ENCODE measurements at places on chromosomes 6 and 20. TPM values are rescaled to one million over a fixed set of nuclear protein-coding genes. Genes with fewer than 3 reads are reported as not detected.

DNA sequence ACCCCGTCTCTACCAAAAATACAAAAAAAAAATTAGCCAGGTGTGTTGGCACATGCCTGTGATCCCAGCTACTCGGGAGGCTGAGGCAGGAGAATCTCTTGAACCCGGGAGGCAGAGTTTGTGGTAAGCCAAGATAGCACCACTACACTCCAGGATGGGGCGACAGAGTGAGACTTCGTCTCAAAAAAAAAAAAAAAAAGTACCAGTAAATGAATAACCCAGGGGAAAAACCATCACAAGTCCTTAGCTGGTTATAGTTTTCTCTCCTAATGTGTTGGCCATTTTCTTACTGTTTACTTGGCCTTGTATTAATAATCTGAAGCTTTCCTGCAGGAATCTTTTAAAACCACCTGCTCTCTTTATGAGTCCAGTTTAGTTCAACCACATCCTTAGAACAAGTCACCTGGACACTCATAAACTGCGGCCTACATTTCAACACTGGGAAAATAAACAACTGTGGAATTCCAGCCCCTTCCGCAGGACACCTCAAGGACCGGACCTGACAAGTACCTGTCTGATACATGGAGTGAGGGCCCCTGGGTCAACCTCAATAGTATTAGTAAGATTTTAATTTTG is 102.6 kb downstream of the ATP9A start:
- H3K27me3 ChIP-seq = no peaks in the 10 kb centered on the region
- H3K4me1 ChIP-seq = no peaks in the 10 kb centered on the region
- DNase-seq = no peak
- no peak overlapping the region for H3K4me3 ChIP-seq

GRCh38 chr6:111685526-111685925 is 79.8 kb upstream of the TRAF3IP2 start:
- H3K4me3 ChIP-seq = no peak overlapping the region
- no peaks in the 10 kb centered on the region for H3K36me3 ChIP-seq
- no peaks in the 10 kb centered on the region for H3K27me3 ChIP-seq
- no peaks in the 10 kb centered on the region for H3K4me1 ChIP-seq
- peak overlapping the region; percentile 68 for H3K27ac ChIP-seq

- no peaks in the 10 kb centered on the region for H3K4me1 ChIP-seq
- H3K36me3 ChIP-seq = no peaks in the 10 kb centered on the region
- DNase-seq = no peak
Measured at GRCh38 chr6:152380351-152380767, 256.8 kb downstream of the SYNE1 start.

The HRH3 gene
- not detected for total RNA-seq

- H3K4me1 ChIP-seq = peaks cover 7% of the 10 kb centered on the region
- peak; percentile 57 for DNase-seq
- no peaks in the 10 kb centered on the region for H3K36me3 ChIP-seq
- peak within 1 kb of the TSS; percentile 50 for H3K4me3 ChIP-seq
Measured at GRCh38 chr20:19212469-19212815, at the start of gene SLC24A3. Gene SLC24A3 (plus strand): TSS chr20:19212642.

The EYS gene
- 1.3 TPM for total RNA-seq

- H3K36me3 ChIP-seq = no peaks in the 10 kb centered on the region
- no peaks in the 10 kb centered on the region for H3K27me3 ChIP-seq
- no peak overlapping the region for H3K4me3 ChIP-seq
- H3K4me1 ChIP-seq = no peaks in the 10 kb centered on the region
Measured at GRCh38 chr20:53907968-53908751, 162.2 kb downstream of the BCAS1 start.

- no peak overlapping the region for H3K4me3 ChIP-seq
- DNase-seq = no peak
- H3K27ac ChIP-seq = peak overlapping the region; percentile 95
- H3K36me3 ChIP-seq = no peaks in the 10 kb centered on the region
- H3K27me3 ChIP-seq = no peaks in the 10 kb centered on the region
Measured at GRCh38 chr6:36592221-36592655, 1.9 kb upstream of the SRSF3 start.

DNA sequence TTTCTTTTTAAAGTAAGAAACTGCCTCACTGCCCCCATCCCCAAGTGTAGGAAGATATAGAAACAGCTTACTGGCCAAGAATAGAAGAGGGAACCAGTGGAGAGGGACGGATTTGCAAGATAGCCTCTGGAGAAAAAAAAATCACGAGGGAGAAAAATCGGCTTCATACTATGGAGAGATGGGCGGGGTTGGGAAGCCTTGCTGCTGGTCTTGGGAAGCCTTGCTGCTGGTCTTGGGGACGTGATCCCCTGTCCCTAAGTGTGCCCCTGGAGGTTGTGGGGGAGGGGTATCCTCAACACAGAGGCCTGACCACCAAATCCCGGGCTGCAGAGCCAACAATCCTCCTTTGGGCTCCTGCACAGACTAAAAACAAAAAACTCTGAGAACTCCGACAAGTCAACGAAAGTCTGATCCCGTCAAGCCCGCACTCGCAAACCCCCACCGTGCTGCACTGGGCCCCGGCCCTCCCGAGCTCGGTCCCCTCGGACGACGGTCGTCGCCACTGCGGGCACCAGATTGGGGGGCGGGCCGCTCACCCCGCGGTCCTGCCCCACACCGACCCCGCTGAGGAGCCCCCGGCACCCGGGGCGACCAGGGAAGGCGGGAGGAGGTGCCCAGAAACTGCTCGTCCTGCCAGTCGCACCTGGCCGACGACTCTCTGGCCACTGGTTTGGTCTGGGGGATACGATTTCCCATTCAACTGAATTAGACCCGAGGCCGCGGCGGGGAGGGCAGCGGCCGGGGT is 750 bp downstream of the MAP7 start:
- peak overlapping the region; percentile 69 for H3K4me3 ChIP-seq
- peak; percentile 18 for DNase-seq
- H3K27ac ChIP-seq = no peak overlapping the region
- H3K27me3 ChIP-seq = peaks cover 5% of the 10 kb centered on the region

DNA sequence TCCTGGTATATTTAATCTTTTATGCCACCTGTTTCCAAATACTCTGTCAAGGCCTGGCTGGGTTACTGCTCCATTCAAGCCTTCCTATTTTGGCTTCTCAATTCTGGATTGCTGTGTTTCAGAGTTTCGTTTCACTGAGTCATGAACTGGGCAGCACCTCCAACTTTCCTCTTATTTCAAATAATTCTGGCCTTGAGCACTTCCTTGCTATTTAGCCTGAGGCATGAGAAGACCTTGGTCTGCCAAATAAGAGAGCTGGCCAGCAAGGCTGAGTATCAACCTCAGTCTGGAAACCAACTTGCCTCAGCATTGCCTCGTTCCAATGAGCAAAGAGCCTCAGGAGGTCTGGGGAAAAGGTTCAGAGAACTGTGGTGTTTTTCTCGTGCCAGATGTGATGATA is 66.6 kb downstream of the TNFAIP3 start:
- H3K27me3 ChIP-seq = no peaks in the 10 kb centered on the region
- H3K4me1 ChIP-seq = no peaks in the 10 kb centered on the region
- no peaks in the 10 kb centered on the region for H3K36me3 ChIP-seq
- DNase-seq = no peak
- no peak overlapping the region for H3K4me3 ChIP-seq

The SNAP25 gene
- 5.3 TPM for total RNA-seq

The CENPW gene
- total RNA-seq = 13.4 TPM

DNA sequence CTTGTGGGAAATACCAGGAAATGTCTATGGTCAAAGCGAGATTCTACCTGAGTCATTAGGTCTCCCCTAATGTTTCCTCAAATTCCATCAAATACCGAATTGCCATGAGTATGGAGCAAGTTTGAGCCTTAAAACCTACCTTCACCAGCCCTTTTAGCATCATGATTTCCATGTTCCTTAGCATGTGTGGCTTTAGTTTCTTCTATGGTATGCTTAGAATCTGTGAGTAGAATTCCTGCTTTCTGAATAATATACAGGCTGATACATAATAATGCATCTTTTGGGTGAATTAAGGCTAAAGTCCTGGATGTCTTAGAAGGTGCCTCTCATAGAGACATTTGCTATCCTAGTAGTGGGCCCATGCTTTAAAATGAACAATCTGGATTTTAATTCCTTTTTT is 32.0 kb downstream of the TSPYL4 start:
- H3K27ac ChIP-seq = no peak overlapping the region
- H3K36me3 ChIP-seq = no peaks in the 10 kb centered on the region
- no peaks in the 10 kb centered on the region for H3K4me1 ChIP-seq

- no peak overlapping the region for H3K4me3 ChIP-seq
- no peaks in the 10 kb centered on the region for H3K36me3 ChIP-seq
- H3K27ac ChIP-seq = no peak overlapping the region
Measured at GRCh38 chr20:59047938-59048680, 5.5 kb upstream of the PRELID3B start.

DNA sequence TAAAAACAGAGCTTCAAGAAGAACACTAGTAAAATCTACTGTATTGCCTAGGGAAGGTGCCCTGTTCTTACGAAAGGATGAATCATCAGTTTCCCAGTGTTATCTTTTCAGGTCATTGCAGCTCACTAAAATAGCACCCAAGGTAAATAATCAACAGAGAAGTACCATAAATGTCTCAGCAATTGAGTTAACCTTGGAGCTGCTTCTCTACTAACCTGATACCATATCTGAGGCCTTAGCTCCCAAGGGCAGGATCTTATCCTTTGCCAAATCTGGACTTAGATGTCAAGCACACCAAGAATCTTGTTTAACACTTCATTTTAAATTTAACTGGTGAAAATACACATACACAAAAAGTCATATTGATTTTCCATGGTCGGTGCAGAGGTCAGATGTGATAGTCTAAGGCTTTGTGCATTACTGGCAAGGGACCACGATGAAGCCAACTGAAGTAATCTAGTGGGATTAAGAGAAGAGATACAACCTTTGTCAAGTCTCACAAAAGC is 81.5 kb downstream of the EDN1 start:
- H3K4me1 ChIP-seq = no peaks in the 10 kb centered on the region
- no peak overlapping the region for H3K27ac ChIP-seq
- no peak overlapping the region for H3K4me3 ChIP-seq
- no peaks in the 10 kb centered on the region for H3K27me3 ChIP-seq
- no peak for DNase-seq

DNA sequence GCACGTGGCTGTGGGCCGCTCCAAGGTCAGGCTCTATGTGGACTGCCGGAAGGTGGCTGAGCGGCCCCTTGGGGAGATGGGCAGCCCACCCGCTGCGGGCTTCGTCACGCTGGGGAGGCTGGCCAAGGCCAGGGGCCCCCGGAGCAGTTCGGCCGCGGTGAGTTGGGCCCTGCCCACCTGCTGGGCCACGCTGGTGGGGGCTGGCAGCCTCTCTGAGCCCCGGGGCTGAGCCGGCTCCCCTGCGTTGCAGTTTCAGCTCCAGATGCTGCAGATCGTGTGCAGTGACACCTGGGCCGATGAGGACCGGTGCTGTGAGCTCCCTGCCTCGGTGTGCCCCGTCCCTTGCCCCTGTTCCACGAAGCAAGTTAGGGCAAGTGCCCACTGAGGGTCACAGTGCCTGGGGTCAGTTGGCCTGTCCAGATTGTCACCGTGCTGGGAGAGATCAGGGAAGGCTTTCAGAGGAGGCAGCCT is 27.1 kb downstream of the COL20A1 start:
- DNase-seq = no peak
- no peaks in the 10 kb centered on the region for H3K4me1 ChIP-seq
- H3K27me3 ChIP-seq = no peaks in the 10 kb centered on the region
- H3K36me3 ChIP-seq = no peaks in the 10 kb centered on the region
- no peak overlapping the region for H3K4me3 ChIP-seq
- no peak overlapping the region for H3K27ac ChIP-seq

The SRSF12 gene
- total RNA-seq = 2.8 TPM

DNA sequence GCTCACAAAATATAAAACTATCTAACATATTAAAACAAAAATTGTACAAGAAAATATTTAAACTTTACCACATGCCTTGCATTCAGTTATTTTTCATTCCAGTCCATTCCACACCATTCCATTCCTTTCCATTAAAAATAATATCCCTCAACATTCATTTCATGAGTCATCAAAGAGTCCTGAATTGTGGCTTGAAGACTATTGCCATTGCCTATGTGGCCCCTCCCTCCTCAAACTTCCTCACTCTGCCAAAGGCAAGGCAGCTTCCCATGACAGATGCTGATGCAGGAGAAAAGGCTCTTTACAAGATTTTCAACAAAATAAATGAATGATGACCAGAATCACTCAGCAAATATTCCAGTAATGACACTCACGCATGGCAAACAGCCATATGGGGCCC is 31.7 kb downstream of the IL20RA start:
- no peaks in the 10 kb centered on the region for H3K4me1 ChIP-seq
- H3K27me3 ChIP-seq = no peaks in the 10 kb centered on the region
- H3K4me3 ChIP-seq = no peak overlapping the region
- H3K36me3 ChIP-seq = no peaks in the 10 kb centered on the region

GRCh38 chr6:30840935-30841643 is 43.2 kb upstream of the DDR1 start:
- H3K27ac ChIP-seq = peak overlapping the region; percentile 54
- H3K4me1 ChIP-seq = peaks cover 9% of the 10 kb centered on the region
- no peak for DNase-seq
- H3K4me3 ChIP-seq = no peak overlapping the region

- H3K4me3 ChIP-seq = no peak overlapping the region
- H3K36me3 ChIP-seq = no peaks in the 10 kb centered on the region
- H3K4me1 ChIP-seq = no peaks in the 10 kb centered on the region
- peak; percentile 19 for DNase-seq
Measured at GRCh38 chr6:18501663-18502013, 114.5 kb downstream of the RNF144B start.

GRCh38 chr6:26307850-26308249 is 57.1 kb upstream of the BTN3A2 start:
- H3K27ac ChIP-seq = no peak overlapping the region
- H3K4me1 ChIP-seq = no peaks in the 10 kb centered on the region
- no peaks in the 10 kb centered on the region for H3K36me3 ChIP-seq

- H3K4me3 ChIP-seq = no peak overlapping the region
- H3K36me3 ChIP-seq = no peaks in the 10 kb centered on the region
- no peak for DNase-seq
- H3K27me3 ChIP-seq = no peaks in the 10 kb centered on the region
- H3K27ac ChIP-seq = no peak overlapping the region
- no peaks in the 10 kb centered on the region for H3K4me1 ChIP-seq
Measured at GRCh38 chr20:7003598-7003997, 236.1 kb downstream of the BMP2 start.

DNA sequence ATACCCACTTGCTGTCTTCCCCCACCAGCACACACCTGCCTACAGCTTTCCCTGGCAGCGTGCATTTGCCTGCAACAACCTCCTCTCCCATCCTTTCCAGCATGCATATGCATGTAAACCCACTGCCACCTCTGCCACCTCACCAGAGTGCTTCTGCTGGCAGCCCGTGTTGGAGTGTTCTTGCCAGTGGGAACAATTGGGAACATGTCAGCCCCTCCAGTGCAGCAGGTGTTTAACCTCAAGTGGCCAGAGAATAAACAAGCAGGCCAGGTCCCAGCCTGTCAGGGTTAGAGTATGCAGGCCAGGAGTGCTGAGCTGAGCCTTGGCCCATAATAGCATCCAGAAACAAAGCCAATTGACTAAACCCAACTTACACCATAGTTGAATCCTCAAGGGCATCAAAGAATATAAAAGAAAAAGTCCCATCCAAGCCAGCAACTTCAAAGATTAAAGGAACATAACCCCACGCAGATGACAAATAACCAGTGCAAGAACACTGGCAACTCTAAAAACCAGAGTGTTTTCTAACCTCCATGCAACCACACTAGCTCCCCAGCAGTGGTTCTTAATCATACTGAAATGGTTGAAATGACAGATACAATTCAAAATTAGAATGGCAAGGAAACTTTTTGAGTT is 1212.1 kb upstream of the CITED2 start:
- no peak overlapping the region for H3K4me3 ChIP-seq
- H3K27ac ChIP-seq = no peak overlapping the region
- no peaks in the 10 kb centered on the region for H3K36me3 ChIP-seq
- no peak for DNase-seq
- H3K4me1 ChIP-seq = no peaks in the 10 kb centered on the region

- H3K4me1 ChIP-seq = no peaks in the 10 kb centered on the region
- DNase-seq = no peak
- H3K36me3 ChIP-seq = no peaks in the 10 kb centered on the region
- H3K4me3 ChIP-seq = no peak overlapping the region
Measured at GRCh38 chr20:58424218-58424969, 35.4 kb downstream of the VAPB start.

All from uterus (tissue), 4 donors.